Stimulated activated CD8-positive, alpha-beta memory T cell treated with anti-CD3 and anti-CD28 coated beads, Interleukin-2, amount 100 ng/mL, for 48 hours (primary cell): ENCODE measurements at places on chromosomes 1 and 21.

DNA sequence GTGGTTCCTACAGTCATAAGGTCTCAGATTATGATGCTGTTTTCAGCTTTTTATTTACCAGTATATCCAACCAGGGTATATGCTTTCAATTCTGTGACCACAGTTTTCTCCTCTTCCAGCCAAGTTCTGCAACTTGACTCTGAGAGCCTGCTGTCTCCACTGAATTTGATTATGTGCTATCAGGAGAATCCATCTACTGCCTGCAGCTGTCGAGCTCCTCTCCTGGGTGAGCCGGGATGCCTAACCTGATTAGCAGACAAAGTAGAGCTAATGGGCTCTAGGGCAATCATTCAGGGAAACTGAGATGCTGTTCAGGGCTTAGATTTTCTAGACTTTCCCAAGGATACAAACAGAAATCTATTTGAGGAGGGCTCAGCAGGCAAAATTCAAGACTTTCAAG, 271.5 kb upstream of the BEND5 start:
- DNase-seq: no peak

DNA sequence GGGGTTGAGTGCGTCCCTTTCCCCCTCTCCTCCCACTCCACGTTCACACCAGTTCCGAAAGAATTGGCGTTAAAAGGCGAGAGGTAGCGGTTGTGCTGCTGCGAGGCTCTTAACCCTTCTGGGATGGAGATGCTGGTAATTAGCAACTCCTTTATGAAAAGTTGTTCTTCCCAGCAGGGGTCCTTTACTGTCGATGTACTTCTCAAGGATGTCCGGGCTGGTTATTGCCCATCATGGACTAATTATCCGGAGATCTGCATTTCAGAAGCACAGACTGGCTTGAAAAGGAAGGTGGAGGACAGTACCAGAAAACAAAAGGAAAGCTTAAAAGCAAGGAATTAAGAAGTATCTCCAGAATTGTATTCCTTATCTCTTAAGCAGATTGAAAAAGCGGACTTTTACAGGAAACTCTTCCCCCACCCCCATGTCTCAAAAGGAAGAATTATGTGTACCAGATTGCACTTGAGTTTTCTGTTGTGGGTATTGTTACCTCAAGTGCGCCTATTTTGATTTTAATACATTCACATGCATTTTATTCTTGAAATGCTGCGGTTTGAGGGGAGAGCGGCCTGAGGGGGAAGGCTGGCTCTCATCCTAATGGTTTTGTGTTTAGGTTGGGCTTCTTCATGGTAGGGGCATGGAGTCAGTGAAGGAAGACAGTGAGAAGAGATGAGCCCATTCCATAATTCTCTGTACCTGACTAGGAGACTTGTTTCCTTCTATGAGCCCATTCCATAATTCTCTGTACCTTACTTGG, 1.5 kb downstream of the AK4 start:
- DNase-seq: no peak

DNA sequence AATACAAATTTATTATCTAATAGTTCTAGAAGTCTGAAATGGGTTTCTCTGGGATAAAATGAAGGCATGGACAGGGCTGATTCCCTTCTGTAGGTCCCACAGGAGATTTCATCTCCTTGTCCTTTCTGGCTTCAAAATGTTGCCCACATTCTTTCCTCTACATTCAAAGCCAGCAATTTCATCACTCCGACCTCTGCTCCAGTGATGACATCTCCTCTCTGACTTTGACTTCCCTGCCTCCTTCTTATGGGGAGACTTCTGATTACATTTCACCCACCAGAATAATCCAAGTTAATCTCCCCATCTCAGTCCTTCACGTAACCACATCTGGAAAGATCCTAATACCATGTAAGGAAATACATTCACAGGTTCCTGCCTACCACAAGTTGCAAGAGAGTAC, 358.0 kb upstream of the C1orf87 start:
- no peak for DNase-seq

GRCh38 chr1:61506944-61507500, 217.9 kb downstream of the TM2D1 start:
- no peak for DNase-seq

DNA sequence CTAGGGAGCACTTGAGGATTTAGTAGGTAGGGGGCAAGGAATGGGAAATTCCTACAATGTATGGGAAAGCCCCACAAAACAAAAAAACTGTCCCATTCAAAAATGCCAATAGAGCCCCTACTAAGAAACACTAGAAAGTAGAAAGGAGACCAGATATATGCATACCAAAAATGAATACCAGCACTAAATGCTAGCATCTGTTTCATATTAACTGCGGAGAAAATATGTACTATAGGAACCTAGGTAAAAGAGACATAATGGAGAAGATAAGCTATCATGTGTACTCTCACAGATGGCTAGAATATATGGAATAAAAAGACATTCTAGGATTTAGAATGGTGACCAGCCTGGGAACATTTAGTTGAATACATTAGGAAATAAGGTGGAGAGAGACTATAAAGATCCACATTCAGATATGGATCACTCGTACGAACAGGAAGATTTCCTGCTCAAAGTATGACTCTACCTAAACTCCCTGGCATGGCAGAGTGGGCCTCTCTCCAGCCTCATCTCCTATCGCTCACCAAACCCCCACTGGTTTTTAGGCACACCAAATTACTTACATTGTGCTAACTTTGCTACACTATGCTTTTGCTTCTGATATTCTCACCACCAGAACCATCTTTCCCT, 18.3 kb downstream of the ZNHIT6 start:
- DNase-seq: no peak

GRCh38 chr1:39671433-39671792, 494 bp downstream of the NT5C1A start:
- no peak for DNase-seq

DNA sequence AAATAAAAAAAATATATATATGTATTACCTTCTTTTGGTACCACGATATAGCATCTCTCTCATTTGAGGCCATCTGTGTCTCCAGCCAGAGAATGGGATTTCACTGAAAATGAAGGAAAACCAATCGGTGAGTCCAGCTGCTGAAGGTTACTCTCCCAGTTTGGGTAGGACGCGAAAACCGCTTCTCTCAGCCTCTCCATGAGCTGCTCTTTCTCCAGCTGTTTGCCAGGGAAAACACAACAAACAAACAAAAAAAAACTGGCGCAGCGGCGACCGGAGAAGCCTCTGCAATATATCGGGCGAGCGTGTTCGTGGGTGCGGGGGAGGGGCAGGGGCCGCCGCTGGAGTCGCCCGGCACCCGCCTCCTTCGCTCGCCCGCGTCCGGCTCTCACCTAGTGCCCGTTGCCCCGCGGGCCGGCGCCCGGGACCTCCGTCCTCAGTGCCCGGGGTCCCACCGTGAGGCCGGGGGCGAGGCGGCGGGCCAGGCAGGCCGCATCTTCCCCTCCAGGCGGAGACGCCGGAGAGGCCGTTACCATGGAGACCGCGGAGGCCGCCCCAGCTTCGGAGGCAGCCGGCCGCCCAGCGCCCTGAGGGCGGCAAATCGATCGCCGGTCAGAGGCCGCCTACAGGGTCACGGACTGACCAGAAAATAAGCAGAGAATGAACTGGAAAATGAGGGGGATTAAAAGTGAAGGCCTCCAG, 504 bp downstream of the PHTF1 start:
- DNase-seq: peak; percentile 50

DNA sequence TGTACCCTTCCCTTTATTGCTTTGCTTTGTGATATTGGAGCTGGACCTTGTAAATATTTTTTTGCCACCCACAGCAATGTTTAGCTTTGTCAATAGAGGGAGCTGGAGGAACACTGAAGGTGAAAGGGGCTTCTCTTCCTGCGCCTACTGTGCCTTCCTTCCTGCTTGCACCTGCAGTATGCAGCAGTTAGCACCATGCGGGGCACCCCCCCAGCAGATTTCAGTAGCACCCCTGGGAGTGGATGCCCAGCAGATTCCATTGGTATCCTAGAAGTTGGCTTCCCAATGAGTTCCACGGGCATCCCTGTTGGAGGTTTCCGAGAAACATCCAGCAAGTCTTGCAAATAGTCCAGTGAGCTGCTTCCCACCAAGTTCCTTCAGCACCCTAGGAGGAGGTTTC, 25.6 kb downstream of the S100A10 start:
- no peak for DNase-seq

DNA sequence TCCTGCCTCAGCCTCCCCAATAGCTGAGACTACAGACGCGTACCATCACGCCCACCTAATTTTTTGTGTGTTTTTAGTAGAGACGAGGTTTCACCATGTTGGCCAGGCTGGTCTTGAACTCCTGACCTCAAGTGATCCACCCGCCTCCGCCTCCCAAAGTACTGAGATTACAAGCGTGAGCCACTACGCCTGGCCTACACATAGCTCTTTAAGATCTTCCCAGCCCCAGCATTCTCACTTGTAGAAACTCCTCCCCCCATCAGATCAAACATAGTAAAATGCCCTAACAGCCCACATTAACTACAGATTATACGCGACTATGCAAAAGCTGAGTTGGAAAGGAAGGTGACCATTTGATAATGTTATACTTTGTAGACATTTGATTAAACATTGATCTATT, 634.8 kb downstream of the MATN1 start:
- no peak for DNase-seq

DNA sequence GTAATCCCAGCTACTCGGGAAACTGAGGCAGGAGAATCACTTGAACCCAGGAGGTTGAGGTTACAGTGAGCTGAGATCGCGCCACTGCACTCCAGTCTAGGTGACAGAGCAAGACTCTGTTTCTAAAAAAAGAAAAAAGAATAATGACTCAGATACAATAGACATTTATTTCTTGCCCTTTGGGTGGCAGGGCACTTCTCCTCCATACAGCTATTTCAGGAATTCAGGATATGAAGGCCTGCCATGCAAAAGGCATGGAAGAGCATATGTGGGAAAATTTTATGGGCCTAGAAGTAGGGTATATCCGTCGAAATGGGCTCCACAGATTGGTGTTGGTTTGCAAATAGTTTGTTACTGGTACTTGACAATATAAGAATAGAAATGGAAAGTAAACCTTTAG, 20.2 kb upstream of the POGZ start:
- no peak for DNase-seq

- DNase-seq: no peak
These were observed 60.4 kb downstream of the LAMC2 start for GRCh38 chr1:183246436-183246835.

DNA sequence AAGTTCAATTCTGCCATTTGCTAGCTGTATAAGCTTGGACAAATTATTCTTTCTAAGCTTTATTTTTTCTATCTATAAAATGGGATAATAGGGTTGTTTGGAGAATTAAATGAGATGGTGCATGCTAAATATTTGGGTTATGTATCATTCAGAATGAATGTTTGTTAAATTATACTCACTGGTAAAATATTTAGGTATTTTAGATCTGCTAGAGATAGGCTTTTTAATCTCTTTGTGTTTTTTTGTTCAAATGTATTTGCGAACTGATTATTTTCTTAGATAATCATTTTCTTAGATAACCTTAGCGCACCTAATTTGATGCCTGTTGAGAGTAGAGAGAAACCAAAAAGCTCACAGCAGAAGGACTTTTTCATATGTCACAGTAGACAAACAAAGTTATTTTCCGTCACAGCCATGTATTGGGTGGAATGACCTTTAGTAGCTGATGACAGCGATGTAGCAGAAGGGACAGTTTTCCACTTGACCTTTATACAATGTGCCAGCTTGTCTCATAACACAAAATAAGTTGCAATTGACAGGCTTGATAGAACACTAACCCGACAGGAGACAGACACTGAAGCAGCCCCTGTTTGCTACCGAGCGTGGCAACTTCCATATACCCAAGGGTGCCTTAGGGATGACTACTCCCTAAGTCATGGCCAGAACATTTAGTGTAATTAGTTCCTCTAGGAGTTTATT, 93.0 kb downstream of the DISC1 start:
- DNase-seq: no peak

GRCh38 chr1:211376807-211377470, 50.3 kb downstream of the TRAF5 start:
- DNase-seq: no peak

- no peak for DNase-seq
These were observed 48.8 kb downstream of the TENT5C start for GRCh38 chr1:117654493-117655219.

DNA sequence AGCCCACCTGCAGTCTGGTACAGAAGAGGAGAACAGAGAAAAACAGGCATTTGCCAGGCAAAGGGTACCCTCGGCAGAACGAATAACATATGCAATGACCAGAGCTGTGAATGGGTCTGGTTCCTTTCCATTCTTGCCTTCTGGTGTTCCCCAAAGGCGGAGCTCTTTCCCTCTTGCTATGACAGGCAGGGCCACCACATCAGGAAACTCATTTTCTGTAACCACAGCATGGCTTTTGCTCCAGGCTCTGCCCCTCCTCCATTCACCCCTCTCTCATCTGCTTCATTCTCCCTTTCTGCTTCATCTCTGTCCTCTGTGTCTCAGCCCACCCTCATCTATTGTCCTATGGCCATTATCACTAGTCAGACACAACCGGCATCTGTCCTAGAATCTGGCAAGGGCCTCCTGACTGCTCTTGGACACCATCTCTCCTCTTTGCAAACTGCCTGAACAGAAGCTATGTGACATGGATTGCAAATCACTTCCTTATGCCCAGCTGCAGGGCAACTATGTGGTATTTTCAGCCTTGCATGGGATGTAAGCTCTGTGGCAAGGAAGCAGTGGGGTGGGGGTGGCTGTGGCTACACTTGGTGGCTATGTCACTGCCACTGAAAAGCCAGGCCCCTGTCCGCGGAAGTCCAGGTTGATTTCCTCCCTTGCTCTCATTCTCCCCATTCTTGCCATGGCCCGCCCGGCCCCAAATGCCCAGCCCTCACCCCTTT, 78.8 kb upstream of the ABCD3 start:
- no peak for DNase-seq

- DNase-seq: no peak
These were observed 104.8 kb downstream of the SLC45A1 start for GRCh38 chr1:8422510-8423268.

DNA sequence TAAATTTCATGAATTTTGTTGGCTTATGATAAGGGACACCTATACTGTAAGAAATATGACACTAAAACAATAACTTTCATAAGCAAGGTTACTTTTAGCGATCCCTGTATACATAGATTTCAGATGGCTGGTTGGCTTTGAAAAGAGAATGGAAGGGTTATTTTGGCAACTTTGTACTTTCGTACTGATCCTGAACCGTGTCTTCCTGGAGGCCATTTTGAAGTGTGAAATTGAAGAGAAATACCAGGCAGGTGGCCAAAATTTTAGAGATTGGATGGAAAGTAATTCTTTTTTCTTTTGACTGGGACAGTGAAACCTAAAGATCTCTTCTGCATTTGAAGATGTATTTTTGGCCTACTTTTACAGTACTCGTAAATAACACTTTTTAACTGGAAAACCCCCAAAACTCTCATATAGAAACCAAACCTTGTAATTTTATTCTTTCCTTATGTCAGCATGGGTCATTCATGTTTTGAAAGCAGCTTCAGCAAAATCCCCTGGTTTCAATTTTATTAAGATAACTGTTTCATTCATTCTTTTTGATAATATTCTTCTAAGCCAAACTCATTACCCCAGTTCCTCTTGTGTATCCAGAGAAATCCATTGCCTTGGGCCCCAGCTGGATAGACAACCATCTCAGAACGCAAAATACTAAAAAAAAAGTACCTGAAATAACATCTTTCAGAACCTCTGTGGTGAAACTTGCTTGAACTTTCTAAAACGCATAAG, 38.4 kb upstream of the ZNF281 start:
- no peak for DNase-seq

- no peak for DNase-seq
These were observed 93.4 kb downstream of the KCNK1 start for GRCh38 chr1:233707153-233707879.
